ENCODE measurements at places on chromosomes 16 and 17.

DNA sequence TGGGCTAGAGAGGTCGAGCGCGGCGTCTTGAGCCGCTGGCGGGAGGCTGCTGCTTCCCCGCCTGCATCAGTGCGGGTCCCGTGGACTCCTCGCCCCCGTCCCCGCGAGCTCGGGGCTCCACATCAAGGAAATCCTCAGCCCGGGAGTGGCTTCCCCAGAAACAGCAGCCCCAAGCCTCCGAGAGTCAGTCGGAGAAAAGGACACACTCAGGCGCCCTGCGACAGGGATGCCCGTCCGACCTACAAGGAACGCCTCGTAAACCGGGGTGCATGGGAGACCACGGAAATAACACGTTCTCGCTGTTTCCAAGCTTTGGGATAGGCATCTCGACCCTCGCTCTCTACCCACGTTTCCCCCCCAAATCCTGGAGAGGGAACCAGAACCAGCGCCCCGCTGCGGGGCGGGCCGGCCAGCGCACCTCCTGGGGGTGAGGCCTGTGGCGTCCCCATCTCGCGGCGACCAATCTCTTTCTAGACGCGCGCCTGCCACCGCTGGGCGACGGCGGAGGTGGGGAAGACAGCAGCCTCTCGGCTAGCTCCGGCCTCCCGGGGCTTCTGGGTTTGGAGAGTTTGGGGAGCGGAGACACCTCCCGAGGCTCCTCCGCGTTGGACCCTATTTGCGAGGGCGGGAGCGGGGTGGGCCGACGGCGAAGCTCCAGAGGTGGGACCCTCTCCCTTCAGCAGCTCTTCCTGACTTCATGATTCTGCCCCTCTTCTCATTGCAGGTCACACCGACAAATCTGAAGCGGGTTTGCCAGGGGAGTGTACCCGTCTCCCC, 759 bp upstream of the TP53I13 start:
- no peak for DNase-seq

GRCh38 chr16:27892879-27893278, 170.6 kb downstream of the GSG1L start:
- DNase-seq = no peak

DNA sequence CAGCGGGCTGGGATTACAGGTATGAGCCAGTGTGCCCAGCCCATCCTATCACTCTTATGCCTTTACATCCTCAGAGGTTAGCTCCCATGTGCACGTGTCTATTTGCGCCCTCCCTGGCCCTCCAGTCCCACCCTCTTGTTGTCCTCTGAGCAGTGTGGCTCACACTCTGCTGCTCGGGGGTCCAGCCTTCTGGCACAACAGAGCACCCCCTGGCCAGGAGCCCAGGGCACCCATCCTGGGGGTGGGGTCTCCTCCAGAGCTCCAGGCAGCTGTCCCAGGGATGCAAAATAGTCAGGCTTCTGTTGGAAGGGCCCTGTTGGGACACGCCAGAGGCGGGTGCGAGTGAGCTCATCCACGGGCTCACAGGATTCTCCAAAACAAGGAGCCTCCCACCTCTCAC, 11.7 kb upstream of the FAM83G start:
- DNase-seq = no peak

- DNase-seq = no peak
Observed at GRCh38 chr16:445566-445965, 20.1 kb downstream of the RAB11FIP3 start.

DNA sequence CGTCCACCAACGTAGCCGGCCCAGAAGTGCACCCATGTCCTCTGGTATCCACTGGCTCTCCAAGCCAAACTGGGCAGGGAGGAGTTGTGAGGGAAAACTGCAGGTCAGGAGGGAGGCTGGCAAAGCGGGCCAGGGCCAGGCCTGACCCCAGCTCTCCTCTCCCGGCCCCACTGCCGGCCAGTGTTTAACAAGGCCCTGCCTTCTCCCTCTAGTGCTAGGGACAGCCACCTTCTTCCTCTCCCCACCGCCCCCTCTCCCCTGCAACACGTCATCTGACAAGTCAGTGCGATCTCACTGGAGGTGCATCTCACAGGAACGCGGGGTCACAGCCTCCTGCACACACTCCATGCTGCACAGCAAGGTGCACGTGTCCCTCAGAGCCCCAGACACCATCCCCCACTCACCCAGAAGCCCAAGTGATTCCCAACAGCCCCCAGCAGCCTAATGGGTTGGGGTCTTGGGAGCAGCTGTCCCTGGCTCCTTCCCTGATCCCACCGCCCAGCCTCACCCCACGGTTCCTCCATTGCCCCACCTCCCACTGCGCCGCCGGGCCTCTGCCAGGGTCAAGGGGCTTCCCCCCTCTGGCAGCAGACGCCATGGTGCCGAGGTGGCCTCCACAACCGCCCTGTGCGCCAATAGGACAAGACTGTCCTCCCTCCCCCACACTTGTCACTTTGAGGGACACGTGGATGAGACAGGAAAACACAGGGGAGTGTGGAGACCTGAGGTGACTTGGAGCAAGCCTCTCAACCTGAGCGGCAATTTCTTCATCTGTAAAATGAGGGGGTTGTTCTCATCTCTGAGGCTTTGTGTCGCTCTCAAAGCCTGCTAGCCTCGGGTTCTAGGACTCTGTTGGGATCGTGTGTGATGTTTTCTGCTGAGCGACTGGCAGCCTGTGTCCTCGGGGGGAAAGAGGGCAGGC, 1.1 kb upstream of the ACE start:
- DNase-seq = no peak

DNA sequence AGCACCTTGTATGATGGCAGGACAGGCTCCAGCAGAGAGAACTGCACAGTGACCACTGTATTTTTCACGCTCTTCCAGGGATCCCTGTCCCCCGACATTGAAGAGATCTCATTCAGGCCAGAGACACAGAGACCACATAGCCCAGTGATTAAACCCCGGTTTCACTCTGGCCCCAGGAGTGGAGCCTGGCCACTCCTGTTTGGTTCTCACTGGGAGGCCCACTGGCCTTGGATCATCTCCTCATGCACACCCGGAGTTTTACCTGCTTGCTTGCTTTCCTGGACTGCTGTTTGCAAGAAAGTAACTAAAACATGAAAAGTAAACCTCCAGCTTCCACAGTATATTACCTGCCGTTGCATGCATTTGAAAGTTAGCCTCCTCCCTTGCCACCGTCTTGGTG, 13.2 kb upstream of the CLEC18C start:
- no peak for DNase-seq

DNA sequence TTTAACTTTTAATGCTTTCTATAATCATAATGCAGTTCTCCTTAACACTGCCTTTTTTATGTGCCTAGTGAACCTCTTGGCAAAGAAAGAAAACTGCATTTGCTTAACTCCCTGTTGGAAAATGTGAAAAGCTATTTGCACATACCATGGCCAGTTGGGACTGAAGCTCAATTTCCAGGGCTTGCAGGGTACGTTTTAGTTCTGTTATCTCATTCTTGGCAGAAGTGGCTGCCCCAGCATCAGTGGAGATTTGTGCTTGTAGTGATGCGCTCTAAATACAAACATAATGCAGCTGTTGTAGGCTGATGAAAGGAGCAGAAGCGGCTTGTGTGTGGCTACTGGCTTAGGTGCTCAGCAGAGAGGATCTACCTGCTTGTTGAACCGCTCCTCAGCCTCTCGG, 3.7 kb downstream of the KRT24 start:
- no peak for DNase-seq

- DNase-seq = no peak
Observed at GRCh38 chr16:53511403-53512280, 8.6 kb upstream of the AKTIP start.

- no peak for DNase-seq
Observed at GRCh38 chr16:25172831-25173230, 43.9 kb upstream of the AQP8 start.

DNA sequence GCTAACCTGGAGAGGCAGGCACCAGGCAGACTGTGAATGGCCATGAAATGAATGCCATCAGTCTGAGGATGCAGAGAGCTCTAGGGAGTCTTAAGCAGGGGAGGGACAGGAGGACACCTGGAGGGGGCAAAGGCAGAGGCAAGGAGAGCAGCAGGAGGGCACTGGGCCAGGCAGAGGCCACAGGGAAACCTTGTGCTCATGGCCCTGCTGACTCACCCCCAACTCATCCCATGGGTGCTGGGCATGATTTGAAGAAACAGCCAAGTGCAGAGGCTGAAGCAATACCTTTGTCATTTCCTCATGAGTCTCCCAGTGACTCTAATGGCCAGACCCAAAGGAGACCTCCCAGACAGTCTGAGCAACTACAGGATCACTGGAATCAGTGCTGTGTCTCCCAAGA, 141.4 kb downstream of the TMEM132E start:
- no peak for DNase-seq

- DNase-seq = no peak
Observed at GRCh38 chr16:85531516-85531915, 81.6 kb upstream of the GSE1 start.

DNA sequence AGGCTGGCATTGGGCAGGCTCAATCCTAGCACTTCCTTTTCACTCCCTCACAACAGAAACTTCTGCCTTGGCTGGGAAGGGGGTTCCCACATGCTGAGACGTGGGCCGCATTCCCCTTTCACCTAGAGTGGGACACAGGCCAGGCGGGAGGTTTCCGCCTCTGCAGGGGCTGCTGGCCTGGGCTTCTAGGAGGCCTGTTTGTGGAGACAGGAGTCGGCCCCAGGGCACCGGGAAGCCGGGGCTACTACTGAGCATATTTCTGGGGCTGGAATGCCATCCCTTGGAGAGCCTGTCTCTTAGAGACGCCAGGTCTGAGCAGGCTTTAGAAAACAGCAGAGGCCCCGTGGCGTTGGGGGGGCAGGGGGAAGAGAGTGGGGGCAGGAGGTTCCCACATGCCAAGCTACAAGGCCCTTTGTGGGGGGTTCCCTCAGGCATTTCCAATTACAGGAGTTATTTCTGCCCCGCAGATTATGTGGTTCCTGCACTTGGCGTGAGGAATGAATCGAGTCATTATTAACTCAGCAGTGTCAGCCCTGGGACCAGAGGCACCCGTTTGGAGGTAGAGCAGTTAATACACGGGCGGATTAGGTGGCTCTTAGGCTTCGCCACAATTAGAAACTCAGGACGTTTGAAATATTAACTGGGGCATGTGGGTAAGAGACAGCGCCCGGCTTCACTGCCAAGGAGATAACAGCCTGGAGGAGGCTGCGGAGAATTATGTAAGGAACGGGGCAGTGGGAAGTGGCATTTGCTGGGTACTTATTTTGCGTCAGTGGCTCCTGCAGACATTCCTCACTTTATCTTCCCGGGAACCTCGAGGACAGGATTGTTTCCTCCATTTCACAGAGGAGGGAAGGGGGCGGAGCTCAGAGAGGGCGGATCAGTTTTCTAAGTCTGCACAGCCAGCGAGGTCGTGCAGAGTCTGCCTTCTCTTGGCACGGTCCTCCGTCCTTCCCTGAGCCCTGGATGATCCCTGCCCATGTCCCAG, 162.5 kb downstream of the MAF start:
- no peak for DNase-seq

DNA sequence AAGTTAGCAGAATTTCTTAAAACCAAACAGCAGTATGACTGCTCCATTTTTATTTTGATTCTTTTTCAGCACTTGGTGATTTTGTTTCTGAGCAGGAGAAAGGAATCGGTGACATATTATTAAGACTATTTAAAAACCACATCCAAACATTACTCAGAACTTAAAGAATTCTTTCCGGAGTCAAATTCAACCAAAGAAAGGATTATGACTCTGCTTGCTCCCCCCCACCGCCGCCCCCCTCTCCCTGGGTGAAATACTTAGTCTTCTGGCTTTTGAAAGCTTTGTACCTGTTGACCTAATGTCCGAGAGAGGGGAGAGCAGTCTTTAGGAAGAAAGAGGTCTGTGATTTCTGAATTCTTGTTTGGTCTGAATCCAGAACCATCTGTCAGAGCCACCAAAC, 17.9 kb upstream of the COL1A1 start:
- DNase-seq = no peak

DNA sequence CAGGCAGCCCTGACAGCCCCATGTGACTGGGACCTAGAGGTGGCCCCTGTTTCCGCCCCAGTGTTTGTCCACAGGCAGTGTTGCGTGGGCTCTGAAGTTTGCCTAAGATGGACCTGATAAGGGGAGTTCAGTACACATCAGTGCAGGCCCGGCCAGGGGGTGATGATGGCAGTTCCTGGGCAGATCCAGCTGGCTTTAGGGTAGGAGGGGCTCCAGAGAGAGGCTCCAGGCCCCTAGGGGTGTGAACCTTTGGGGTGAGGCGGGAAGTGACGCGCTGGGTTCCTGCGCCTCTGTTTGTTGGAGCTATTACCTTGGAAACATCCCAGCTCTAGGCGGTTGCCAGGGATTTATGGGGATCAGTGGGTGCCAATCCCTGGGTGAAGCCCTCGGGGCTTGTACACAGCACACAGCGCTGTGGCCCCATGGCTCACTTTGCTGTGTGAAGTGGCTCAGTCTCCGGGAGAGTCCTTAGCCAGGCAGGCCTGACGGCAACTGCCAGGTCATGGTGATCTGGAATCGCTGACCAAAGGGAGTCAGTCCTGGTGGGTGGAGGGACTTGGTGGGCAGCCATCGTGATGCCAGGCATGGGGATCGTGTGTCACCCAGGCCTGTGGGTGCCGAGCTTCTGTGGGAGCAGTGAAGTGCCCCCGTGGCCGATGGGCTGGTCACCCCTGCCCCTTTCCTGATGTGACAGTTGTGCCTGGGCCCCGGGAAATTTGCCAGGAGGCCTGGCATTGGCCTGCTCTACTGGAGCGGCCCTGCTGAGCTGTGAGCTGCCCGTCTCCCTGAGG, 146.1 kb downstream of the SEC14L1 start:
- peak; percentile 44 for DNase-seq
